ENCODE measurements at places on chromosomes 7 and 10. TPM values are rescaled to one million over a fixed set of nuclear protein-coding genes. Genes with fewer than 3 reads are reported as not detected.

Gene CLRN3
- not detected for total RNA-seq

Gene TCF7L2
- total RNA-seq = 53.6 TPM

Gene IRF5
- 8.7 TPM for total RNA-seq

Gene EGFR
- total RNA-seq = 125 TPM

Gene IGFBP3
- 60.9 TPM for total RNA-seq

Gene HERC4
- 95.1 TPM for total RNA-seq

Gene ENKUR
- total RNA-seq = 0.09 TPM

Gene STEAP2
- total RNA-seq = 65.2 TPM

Gene MRLN
- total RNA-seq = not detected

Gene RHEB
- 113 TPM for total RNA-seq

Gene GIMAP5
- 18.4 TPM for total RNA-seq

Gene PKD2L1
- total RNA-seq = not detected

Gene NPY
- total RNA-seq = 2.1 TPM

All from sciatic nerve (tissue), 2 donors.